ENCODE measurements at places on chromosomes 2 and 18.

DNA sequence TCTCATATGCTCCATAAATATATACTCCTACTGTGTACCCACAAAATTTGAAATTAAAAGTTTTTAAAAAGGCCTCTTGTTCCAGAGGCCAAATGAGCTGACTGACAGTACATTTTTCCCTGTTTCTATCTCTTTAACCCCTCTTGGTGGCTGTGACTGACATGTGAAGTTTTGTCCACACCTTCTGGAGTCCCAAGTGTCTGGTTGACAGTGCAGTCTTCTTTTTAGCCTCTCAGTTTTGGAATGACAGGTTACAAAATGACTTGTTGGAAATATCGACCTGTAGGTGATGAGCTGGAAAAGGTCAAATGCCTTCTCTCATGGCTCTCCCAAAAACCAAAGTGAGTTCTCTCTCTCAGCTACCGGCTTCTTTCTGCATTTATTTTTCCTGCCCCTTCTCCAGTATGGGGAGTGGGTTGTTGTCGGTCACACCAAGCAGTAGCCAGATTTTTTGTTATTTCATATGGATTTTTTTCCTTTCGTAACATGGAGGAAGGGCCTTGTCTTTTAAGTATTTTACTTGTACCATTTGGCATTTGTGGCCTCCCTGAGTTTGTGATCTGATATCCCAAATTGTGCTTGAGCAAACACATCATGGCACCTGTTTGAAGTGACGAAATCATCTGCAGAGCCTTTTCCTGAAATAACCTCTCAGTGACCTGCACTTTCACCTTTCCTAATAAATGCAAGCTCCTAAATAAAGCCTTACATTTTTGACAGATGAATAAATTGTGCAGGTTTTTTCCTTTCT, 143.9 kb downstream of the ESCO1 start:
- no peak for DNase-seq

- peak; percentile 19 for DNase-seq
These were observed 5.0 kb downstream of the ARID5A start for GRCh38 chr2:96541398-96542152.

GRCh38 chr2:17628349-17629261, 88.1 kb downstream of the VSNL1 start:
- DNase-seq: no peak

DNA sequence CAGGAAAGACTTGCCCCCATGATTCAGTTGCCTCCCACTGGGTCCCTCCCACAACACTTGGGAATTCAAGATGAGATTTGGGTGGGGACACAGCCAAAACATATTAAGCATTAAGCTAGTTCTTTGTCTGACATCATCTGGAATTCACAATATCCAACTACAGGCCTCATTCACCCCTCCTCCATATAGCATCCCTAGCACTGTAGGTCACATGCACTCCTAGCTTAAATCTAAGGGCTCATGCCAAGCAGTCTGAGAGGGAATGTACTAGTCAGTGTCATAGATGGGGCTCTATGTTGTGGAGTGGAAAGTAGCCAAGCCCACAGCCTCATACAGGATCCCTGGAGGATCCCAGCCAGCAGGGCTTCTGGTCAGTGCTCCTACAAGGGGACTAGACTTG, 92.1 kb downstream of the IRS1 start:
- no peak for DNase-seq

GRCh38 chr2:212832211-212833195, 293.9 kb upstream of the ERBB4 start:
- DNase-seq: no peak

GRCh38 chr2:228522276-228522675, 340.8 kb upstream of the SPHKAP start:
- no peak for DNase-seq

DNA sequence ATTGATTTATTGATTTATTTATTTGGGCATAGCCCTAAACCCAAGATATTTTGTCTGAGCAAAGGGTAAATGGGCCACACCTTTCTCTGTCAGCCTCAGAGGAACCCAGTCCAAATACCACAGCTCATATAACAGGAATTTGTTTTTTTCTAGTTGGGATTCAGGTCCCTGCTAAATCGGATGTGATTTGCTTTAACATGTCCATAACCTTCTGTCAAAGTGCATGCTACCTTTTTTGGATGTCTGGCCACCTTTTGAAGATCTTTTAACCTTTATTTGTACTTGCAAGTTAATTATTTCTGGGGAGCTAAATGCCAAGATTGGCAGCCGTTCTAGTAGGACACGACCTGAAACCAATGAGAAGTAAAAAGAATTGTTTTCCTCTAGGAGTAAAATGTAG, 303.2 kb upstream of the UBE2E3 start:
- no peak for DNase-seq

DNA sequence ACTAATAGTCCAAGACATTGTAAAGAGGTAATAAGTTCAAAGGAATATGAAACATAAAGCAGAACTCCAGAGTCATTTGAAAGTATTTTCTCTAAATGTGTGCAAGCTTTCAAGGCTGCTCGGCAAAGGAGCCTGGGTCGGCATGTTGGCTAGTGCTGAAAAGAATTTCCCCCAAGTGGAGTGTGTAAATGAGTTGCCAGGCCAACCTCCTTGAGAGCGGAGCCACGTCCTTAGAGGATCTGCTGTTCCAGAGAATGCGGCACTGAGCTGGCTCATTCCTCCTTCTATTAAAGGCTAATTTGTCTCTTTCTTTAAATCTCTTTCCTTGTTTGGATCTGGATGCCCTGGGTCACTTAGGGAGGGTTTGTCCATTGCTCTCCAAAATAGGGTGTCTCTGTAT, 127.5 kb downstream of the RDH14 start:
- no peak for DNase-seq

GRCh38 chr18:50928551-50928950, 39.3 kb upstream of the ELAC1 start:
- DNase-seq: no peak

DNA sequence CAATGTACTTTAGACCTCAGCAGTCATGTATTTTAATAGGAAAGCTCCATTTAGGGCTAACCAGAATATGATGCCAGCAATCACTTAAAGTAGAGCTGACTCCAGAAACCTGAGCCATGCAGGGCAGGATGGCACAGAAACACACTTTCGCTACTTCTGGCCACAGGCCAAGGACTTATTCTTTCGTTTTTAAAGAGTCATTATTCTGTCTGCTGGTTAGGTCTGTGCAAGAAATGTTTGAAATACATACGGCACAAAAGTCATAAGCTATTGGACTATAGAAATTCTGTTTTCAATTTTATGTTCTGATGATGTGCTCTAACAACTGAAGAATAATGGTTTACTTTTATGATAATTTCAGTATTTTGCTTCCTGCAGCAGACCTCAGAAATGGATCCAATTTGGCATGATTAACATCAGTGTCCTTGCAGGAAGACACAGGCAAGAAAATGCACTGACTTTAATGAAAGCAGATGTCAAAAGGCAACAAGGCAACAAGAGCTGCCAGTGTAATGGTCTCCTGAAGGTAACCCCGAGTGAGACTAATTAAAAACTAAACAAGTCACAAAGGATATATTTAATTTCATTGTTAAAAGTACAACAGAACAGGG, 114.4 kb upstream of the CHRNA1 start:
- no peak for DNase-seq

GRCh38 chr2:9483107-9483506, 8.8 kb downstream of the IAH1 start:
- no peak for DNase-seq

- no peak for DNase-seq
These were observed 66.1 kb upstream of the ID2 start for GRCh38 chr2:8615576-8616281.

GRCh38 chr18:48136827-48137373, 206.4 kb upstream of the SMAD2 start:
- DNase-seq: no peak

DNA sequence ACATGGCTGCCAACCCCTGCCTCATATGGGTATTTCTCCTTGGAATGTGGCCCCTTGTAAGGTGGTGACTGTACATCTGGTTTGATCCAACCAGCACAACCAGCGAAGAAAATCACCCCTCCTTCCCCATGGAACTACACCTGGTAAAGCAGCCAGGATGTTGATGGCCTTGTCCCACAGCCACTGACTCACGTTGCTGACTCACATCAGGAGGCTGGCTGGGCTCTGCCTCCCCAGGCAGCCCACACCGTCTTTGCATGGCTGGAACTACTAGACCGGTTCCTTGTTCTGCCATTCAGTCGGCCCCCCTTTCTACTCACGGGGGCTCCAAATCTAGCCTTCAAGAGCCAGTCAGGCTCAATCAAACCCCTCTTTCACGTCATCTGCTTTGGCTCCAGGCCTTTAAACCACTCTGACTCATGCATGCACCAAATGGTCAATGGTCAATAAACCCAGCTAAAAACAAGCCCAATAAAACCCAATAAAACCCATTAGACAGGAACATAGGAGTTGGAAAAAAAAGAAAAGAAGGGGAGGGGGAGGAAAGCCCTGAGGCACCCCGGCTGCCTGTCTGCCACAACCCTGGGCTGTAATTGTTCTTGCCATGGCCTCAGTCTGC, 114.8 kb downstream of the PLB1 start:
- DNase-seq: no peak
